ENCODE measurements at places on chromosomes 1 and 21. TPM values are rescaled to one million over a fixed set of nuclear protein-coding genes. Genes with fewer than 3 reads are reported as not detected.

GRCh38 chr21:38503583-38503982, 5.3 kb upstream of the ERG start:
- no peak for DNase-seq

CITED4 gene
- 2.5 TPM for polyA plus RNA-seq

DNA sequence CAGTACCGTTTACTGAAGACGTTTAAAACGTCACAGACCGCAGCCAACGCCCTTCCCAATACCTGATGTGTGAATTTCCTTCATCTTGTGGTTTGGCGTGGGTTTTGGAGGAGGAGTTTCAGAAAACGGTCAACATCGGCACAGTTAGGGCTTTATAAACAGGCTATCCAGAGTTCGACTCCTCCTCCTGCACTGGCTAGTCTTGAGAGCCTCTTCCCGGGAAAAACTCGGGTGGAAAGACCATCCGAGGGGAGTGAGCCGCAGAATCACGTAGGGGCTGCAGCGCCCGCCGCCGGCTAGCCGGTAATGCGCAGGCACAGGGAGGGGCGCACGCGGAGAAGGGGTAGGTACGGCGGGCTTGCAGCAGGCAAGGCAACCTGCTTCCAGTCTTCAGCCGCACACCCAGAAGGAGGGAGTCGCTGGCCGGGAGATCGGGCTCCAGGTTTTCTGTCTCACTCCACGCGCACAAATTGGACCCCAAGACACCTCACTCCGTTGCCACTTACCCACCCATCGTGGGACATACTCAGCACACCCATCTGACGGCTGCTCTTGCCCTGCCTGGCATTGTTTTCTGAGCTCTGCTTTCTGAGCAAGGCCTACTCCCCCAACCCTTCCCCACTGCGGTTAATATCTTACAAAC, 25.4 kb downstream of the SLC19A2 start:
- DNase-seq, result no peak

DNA sequence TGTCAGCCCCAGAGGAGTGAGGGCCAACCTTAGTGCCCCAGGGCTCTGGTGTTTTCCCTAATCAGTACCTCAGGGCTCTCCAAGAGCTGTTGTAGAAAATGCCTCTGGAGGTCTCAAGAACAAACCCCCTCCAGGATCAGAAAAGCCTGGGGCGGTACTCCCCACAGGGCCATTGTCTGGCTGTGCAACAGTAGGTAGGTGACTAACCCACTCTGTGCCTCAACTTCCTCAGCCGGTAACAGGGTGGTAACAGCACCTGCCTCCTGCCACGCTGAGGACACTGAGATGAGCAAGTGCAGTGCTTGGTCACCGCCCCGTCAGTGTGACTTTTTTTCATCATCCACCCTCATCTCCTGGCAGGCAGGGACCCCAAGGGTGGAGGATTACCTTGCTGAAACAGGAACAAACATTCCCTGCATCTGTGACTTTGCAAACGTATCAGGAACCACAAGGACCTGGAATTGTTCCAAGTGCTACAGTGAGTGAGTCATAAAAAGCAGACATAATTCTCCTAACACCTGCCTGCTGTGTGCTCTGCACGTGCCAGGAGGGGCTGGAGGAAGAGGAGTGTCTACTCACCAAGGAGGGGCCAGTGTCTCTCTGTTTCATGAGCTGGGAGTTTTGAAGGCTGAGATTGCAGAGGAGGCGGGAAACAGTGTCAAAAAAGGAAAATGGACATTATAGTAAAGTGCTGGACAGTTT, 440.8 kb downstream of the NPHP4 start:
- no peak for DNase-seq

Data from right lung (tissue), 10 donors.